Thoracic aorta (tissue), 2 donors: ENCODE measurements at places on chromosomes 2 and 18.

DNA sequence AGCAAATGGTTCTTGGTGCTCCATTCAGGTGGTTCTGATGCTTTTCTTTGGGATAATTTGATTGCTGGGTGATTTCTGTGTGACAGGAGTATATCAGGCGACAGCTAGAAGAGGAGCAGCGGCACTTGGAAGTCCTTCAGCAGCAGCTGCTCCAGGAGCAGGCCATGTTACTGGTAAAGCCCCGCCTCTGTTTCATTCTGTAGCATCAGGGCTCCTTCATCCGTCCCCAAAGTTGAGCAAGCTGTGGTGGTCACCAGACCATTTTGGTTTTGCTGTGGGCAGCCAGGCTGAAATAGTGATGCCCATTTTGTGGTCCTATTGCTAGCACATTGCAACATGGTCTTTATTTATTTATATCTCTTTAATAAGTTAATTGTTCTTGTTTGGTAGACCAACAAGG lies 132.8 kb upstream of the IL1R2 start:
- H3K4me3 ChIP-seq = no peak overlapping the region
- peaks cover 22% of the 10 kb centered on the region for H3K36me3 ChIP-seq
- H3K27ac ChIP-seq = no peak overlapping the region
- no peak for DNase-seq
- H3K27me3 ChIP-seq = no peaks in the 10 kb centered on the region

GRCh38 chr2:239826786-239827522 lies 198.2 kb downstream of the NDUFA10 start:
- no peak for DNase-seq
- H3K4me1 ChIP-seq = peaks cover 34% of the 10 kb centered on the region
- H3K36me3 ChIP-seq = no peaks in the 10 kb centered on the region

DNA sequence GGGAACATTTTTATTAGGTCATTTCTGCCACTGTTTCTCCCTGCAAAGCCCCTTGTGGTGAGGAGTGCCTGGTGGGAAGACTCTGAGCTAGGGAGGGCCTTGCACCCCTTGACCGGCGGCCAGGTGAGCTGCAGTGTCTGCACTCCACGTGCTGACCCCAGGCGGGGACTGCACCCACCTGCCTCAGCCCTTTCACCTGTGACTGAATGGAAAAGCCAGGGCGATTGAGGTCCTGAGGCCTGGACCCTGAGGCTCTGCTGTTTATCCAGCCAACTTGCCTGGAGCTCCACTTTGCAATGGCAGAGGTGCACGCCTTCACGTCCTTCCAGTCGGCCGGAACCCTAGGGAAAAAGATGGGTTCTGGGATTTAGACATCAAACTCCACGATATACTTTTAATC lies 53.1 kb downstream of the TMEM18 start:
- H3K36me3 ChIP-seq = no peaks in the 10 kb centered on the region
- no peak overlapping the region for H3K27ac ChIP-seq
- H3K4me3 ChIP-seq = no peak overlapping the region
- no peaks in the 10 kb centered on the region for H3K27me3 ChIP-seq
- no peak for DNase-seq

DNA sequence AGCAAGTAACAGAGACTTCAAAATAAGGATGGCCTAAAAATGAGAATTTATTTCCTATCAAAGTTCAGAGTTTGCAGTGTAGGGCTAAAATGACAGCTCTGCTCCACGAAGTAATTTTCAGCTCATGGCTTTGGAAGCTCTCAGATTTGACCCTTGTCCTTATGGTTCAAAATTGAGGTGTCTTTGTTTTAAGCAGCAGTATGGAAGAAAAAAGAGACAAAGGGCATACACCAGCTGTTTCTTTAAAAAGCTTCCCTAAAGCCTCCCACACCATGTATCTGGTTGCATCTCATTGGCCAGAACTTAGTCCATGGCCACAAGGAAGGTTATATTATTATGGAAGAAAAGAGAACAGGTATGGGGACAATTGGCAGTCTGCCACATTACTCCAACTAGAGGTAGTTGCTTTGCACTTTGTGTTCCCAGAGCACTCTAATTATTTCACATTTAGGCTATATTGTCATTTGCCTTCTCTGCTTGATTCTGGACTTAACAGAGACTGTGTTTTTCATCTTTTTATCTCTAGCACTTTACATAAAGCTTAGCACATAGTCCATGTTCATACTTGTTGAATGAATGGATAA lies 180.4 kb downstream of the MCFD2 start:
- H3K27ac ChIP-seq = no peak overlapping the region
- no peak overlapping the region for H3K4me3 ChIP-seq
- H3K36me3 ChIP-seq = no peaks in the 10 kb centered on the region
- DNase-seq = no peak
- H3K27me3 ChIP-seq = no peaks in the 10 kb centered on the region
- peaks cover 14% of the 10 kb centered on the region for H3K4me1 ChIP-seq

GRCh38 chr2:13696601-13697000 lies 935.9 kb upstream of the LRATD1 start:
- H3K4me3 ChIP-seq = no peak overlapping the region
- no peaks in the 10 kb centered on the region for H3K36me3 ChIP-seq
- H3K27me3 ChIP-seq = no peaks in the 10 kb centered on the region
- no peaks in the 10 kb centered on the region for H3K4me1 ChIP-seq

DNA sequence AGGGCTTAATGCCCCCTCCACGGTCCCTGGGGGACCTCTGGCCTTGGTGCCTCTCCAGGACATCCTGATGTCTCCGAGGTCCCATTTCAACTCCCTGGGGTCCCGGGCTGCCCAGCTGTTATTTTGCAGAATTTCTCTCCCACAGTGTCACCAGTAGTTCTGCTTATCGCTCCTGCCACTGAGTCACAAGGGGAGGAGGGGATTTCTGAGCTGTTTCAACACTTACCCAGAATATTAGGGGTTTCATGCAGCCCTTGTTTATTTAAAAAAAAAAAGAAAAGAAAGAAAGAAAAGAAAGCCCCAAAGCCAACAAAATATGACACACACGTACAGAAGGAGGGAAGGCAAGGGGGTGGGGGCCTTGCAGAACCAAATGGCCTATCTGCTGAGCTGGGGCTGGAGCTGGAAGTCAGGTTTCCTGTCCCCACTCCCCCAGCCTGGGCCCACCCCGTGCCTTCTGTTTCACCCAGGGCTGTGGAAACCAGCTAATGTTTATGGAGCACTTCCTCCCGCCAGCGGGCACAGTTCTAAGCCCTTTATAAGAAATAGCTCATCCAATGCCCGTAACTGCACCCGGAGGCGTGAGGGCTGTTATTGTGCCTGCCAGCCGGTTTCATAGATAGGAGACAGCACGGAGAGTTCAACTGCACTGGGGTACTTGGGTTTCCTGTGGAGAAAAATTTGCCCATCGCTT lies 8.4 kb upstream of the ARID5A start:
- peaks cover 45% of the 10 kb centered on the region for H3K4me1 ChIP-seq
- peak overlapping the region; percentile 94 for H3K27ac ChIP-seq
- no peaks in the 10 kb centered on the region for H3K27me3 ChIP-seq
- peak overlapping the region; percentile 77 for H3K4me3 ChIP-seq

DNA sequence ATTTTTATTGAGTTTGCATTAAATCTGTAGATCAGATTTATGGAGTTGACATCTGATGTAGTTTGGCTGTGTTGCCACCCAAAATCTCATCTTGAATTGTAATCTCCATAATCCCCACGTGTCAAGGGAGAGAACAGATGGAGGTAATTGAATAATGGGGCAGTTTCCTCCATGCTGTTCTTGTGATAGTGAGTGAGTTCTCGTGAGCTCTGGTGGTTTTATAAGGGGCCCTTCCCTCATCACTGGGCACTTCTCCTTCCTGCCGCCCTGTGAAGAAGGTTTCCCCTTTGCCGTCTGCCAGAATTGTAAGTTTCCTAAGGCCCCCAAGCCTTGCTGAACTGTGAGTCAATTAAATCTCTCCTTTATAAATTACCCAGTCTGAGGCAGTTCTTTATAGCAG lies 32.2 kb downstream of the ZC3H15 start:
- no peaks in the 10 kb centered on the region for H3K4me1 ChIP-seq
- no peak for DNase-seq
- no peak overlapping the region for H3K27ac ChIP-seq
- H3K27me3 ChIP-seq = no peaks in the 10 kb centered on the region

DNA sequence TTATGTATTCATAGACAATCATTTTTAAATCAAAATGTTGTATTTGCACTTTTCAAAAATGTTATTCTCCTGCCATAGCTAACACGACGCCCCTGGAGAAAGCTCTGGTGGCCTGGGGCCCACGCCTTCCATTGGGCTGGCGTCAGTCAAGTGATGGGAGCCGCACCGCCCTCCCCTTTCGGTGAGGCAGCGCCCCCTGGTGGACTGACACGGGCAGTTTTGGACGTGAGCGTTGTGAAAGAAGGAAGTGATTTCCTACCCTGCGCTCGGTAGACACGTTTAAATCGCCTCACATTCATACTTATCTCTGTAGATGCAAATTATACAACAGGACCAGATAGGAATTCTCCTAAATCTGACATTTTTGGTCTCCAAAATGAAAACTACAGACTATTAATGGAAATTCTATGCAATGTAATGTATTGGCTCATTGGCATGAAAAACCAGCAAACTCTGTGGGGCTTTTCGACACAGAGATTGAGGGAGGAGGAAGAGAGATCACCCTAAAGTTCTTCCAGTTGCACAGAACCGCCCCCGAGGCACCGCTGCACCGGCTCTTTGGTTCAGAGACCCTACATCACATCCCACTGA lies 326.2 kb upstream of the SOX11 start:
- H3K36me3 ChIP-seq = no peaks in the 10 kb centered on the region
- H3K4me1 ChIP-seq = no peaks in the 10 kb centered on the region
- no peaks in the 10 kb centered on the region for H3K27me3 ChIP-seq
- no peak for DNase-seq
- H3K4me3 ChIP-seq = no peak overlapping the region

GRCh38 chr2:118830881-118831280 lies 16.6 kb downstream of the EN1 start:
- H3K36me3 ChIP-seq = no peaks in the 10 kb centered on the region
- peaks cover 16% of the 10 kb centered on the region for H3K4me1 ChIP-seq
- no peak overlapping the region for H3K27ac ChIP-seq
- DNase-seq = no peak
- H3K4me3 ChIP-seq = no peak overlapping the region

DNA sequence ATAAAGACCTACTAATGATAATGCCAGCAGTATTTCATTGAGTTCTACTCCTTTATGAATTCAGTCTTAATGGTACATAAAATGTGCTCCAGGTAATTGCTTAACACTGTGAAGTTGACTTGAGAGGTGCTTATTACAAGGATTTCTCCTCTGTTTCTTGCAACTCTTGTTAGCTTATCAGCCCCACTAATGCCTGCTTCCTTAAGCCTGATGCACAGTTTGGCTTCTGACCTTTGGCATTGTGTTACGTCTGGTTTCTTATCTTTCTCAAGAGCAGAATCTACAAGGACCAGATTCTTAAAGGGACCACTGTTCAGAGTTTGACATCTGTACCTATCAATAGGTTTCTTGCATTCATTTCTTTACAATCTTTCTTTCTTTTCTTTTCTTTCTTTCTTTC lies 223.9 kb upstream of the CWC22 start:
- no peaks in the 10 kb centered on the region for H3K27me3 ChIP-seq
- no peak for DNase-seq
- H3K36me3 ChIP-seq = no peaks in the 10 kb centered on the region

GRCh38 chr2:43425659-43426058 lies 170.2 kb downstream of the THADA start:
- H3K27me3 ChIP-seq = no peaks in the 10 kb centered on the region
- H3K4me1 ChIP-seq = peaks cover 47% of the 10 kb centered on the region
- DNase-seq = no peak
- H3K4me3 ChIP-seq = no peak overlapping the region
- no peaks in the 10 kb centered on the region for H3K36me3 ChIP-seq

- DNase-seq = no peak
- H3K4me3 ChIP-seq = no peak overlapping the region
- no peaks in the 10 kb centered on the region for H3K36me3 ChIP-seq
- H3K27me3 ChIP-seq = no peaks in the 10 kb centered on the region
- no peak overlapping the region for H3K27ac ChIP-seq
Measured at GRCh38 chr18:44719519-44720060, 38.9 kb downstream of the SETBP1 start.

GRCh38 chr18:62721839-62722795 lies 6.8 kb downstream of the PHLPP1 start:
- peak overlapping the region; percentile 25 for H3K4me3 ChIP-seq
- H3K27me3 ChIP-seq = no peaks in the 10 kb centered on the region
- no peaks in the 10 kb centered on the region for H3K36me3 ChIP-seq
- H3K4me1 ChIP-seq = peaks cover 16% of the 10 kb centered on the region
- DNase-seq = no peak
